ENCODE measurements at places on chromosomes 2 and 18.

GRCh38 chr18:63578357-63578958, 8.7 kb upstream of the SERPINB13 start:
- DNase-seq, result peak; percentile 4

GRCh38 chr2:74503506-74504475, 3.7 kb downstream of the PCGF1 start:
- DNase-seq, result no peak

DNA sequence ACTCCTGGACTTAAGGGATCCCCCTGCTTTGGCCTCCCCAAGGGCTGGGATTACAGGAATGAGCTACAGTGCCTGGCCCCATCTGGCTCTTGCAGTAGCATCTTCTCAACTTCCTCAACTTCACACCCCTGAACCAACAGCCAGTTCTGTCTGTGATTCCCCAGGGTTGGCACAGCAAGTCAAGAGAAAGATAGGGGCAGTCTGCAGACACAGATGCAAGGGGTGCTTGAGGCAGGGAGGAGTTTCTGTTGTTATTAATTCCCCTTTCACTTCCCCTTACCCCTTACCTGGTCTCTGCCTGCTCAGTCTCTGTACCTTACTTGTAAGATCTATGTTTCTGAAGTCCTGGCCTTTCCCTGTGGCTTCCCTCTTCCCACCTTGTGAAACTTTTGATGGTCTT, 54.1 kb upstream of the MEX3C start:
- no peak for DNase-seq

- no peak for DNase-seq
Observed at GRCh38 chr18:69936191-69936558, 11.5 kb downstream of the CD226 start.

DNA sequence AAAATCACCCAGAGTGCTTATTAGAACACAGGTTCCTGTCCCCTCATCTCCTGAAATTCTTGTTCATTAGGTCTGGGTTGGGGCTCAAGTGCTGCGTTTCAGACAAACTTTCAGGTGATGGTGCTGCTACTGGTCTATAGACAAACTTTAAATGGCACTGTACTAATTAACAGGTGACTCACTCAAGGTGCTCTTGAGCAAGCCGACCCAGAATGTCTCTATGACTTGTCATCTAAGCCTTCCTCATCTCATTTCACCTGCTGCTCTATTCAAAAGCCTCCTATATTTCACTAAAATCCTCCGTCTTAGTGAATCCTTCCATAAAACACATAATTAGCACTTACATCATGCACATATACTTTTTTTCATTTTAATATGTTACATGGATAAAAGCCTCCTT, 29.9 kb upstream of the STK39 start:
- no peak for DNase-seq

- no peak for DNase-seq
Observed at GRCh38 chr18:46184727-46185126, 80.5 kb downstream of the HAUS1 start.

- DNase-seq, result no peak
Observed at GRCh38 chr2:227054006-227054405, 110.0 kb downstream of the COL4A4 start.

DNA sequence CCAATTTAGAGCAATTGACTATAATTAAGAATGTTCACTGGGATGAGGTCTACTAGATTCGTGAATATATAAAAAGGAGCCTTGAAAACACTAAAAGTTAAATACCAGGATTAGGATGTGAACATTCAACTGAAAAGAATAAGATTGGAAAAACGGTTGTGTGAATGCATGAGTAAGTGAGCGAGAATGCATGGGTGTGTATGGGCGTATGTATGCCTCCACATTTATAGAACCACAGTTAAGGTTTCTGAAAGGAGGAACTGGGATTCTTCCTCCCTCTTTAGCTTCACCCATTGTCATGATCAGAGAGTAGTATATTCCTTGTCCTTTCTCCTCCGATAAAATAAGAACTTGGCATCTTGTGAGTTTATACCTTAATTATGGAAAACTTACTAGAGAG, 151.1 kb upstream of the UBE2E3 start:
- DNase-seq, result no peak

GRCh38 chr2:44275927-44276303, 635 bp downstream of the SLC3A1 start:
- peak; percentile 37 for DNase-seq

DNA sequence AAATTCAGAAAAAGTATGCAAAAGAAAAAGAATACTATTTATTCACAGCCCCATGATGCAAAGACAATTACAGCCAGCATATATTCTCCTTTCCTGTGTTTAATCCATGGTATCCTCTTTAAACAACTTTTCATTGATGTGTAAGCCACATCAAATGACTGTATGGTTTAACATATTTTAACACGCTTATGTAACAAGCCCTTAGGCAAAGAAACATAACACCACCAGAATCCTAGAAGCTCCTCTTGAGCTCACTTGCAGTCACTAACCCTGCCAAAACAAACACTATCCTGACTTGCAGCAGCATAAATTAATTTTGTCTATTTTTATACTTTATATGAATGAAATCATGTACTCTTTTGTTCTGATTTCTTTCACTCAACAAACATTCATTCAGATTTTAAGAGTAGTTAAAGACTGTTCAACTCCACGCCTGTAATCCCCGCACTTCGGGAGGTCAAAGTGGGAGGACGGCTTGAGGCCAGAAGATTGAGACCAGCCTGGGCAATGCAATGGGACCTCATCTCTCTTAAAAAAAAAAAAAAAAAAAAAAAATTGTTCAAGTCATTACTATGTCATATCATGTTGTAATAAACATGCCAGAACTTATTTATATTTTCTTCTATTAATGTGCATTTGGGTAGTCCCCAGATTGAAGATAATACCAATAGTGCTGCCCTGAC, 226.3 kb downstream of the NBAS start:
- peak; percentile 47 for DNase-seq

DNA sequence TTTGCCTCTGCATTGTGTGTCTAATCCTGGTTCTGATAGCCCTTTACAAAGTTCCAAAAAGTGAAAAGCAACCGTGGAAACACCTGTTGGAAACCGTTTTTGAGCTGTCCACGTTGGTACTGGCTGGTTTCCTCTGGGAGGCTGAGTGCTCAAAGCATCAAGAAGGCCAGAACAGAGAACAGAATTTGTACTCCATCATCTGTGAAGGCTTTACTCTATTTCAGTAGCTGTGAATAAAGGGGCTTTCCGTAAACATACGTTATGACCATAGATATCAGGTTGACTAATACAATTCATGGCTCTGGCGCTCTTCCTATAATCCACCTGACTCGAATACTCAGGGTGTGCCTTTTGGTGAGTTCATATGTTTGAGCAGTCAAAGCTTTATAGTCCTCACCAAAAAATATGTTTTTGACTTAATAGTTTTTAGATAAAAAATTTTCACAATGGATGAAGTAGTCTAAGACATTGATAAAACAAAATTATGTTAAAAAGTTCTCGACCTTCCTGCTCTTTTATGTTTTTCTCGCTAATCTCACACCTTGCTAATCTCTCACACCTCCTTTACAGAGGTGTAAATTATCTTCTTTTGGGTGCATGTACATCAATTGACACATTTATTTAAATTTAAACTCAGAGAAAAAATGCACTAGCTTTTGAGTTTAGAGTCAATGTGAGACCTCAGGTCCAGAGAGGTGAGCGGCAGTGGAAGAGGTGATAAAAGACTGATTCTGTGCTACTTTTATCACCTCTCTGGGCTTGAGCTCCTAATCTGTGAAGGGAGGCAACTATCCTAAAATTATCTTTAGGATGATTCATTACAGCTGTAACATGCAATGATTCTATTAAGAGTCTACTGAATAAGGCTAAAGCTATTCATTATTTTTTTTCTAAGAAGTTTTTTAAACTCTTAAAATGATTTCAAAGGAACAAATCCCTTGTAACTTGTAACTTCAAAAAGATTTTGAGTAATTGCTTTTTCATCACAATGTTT, 65.3 kb downstream of the CXCR4 start:
- no peak for DNase-seq

- no peak for DNase-seq
Observed at GRCh38 chr2:88658881-88659537, 31.7 kb upstream of the EIF2AK3 start.

GRCh38 chr2:65144571-65144970, 14.7 kb upstream of the RAB1A start:
- no peak for DNase-seq

GRCh38 chr18:76234676-76235060, 260.4 kb downstream of the ZNF516 start:
- DNase-seq, result no peak

DNA sequence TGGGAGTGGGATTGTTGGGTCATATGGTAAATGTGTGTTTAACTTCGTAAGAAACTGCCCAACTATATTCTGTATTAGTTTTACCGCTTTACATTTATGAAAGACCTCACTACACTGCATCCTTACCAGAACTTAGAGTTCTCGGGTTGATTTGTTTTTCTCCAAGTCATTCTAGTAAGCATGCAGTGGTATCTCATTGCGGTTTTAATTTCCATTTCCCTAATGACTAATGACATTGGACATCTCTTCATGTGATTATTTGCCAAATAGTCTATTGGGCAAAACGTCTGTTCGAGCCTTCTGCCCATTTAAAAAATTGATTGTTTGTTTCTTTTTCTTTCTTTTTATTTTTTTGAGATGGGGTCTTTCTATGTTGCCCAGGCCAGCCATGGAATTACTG, 6.8 kb downstream of the FBLN7 start:
- no peak for DNase-seq

DNA sequence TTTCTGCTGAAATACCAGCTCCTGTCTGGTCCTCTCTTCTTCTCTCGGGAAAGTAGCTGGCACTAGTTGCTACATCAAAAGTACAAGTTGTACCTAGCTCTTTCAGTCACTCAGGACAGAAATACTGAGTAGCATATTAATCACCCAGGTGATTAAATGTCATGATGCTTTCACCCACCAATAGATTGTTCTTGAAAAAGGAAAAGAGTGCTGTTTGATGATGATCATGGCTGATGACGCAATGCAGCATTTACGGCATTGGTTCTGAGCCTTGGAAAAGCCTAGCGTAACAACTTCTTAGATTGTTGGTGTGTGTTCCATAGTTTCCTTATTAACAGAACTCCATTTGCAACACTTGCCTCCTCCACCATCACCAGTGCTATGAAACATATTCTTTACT, 190.7 kb downstream of the CDH7 start:
- DNase-seq, result no peak

DNA sequence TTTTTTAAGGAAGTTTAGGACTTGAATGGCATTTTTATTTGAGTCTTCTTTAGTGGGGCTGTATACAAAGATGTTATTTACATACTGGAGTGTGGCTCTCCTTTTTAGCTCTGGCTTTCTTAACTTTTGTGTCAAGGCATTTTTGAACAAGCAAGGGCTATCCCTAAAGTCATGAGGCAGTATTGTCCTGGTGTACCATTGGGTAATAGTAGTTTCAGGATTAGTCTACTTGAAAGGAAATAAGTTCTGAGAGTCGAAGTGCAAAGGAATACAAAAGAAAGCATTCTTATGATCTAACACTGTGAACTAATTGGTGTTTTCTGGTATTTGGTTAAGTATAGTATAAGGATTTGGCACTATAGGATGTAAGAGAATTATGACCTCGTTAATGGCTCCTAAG, 1.9 kb upstream of the CYP27A1 start:
- DNase-seq, result no peak

- no peak for DNase-seq
Observed at GRCh38 chr2:19031642-19032041, 326.8 kb downstream of the OSR1 start.

GRCh38 chr2:83464444-83464843, 994.6 kb downstream of the SUCLG1 start:
- no peak for DNase-seq

DNA sequence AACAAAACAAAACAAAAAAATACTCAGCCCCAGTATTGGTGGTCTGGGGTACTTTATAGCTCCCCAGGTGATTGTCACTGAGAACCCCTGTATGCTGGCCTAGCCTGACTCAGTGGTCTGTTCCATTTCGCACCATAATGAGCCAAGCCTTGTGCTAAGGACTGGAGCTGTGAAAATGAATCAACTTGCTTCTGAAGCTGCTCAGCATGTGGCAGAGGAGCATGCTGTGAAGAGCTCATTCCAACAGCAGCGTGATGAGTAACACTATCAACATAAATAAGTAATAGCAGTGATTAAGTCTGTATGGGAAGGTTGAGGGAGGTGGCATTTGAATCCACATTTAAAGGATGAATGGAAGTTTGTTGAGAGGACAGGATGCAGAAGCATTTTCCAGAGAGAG, 67.2 kb upstream of the ATL2 start:
- no peak for DNase-seq

GRCh38 chr18:508835-509234, 8.3 kb upstream of the COLEC12 start:
- no peak for DNase-seq

GRCh38 chr2:217387776-217388387, 528.0 kb upstream of the TNP1 start:
- DNase-seq, result no peak

- DNase-seq, result no peak
Observed at GRCh38 chr2:128605421-128605820, 286.8 kb upstream of the HS6ST1 start.

DNA sequence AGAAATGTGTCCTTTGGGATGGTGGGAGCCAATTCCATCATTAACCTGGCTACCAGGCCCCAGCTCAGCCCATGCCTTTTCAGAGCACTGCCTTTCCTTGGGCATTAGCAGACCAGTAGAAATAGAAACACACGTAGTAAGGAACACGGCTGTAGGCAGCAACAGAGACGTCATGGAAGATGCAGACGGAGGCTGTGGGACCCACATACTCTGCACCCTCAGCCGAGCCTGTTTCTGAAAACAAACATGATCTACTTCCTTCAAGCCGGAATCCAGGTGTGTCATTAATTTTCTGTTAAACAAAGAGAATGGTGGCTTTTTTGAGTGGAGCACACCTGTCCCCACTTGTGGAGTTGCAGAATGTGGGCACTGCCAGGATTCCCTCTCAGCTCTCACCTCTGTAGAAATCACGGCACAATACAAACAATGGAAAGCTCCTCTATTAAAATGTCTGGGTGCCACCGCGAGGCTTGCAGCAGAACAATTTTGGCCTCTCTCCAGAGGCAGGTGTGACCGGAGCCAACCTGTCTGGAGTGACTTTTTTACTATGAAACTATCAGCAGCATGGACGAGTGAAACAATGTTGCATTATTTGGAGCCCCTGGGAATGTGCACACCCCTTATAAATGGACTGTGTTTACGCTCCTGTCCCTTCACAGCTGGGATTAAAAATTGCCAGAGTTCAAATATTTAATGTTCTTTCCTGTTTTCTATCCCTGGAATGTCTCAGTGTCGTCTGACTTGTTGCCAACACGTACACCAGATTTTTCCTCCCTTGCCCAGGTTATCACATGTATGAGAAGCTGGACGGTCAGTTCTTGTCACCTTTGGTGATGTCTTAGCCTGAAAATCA, 31.7 kb downstream of the SPP2 start:
- peak; percentile 17 for DNase-seq

Measured in NCI-H187 (cell line).